Tibial artery (tissue), 4 donors: ENCODE measurements at places on chromosomes 4 and X.
A peak's percentile ranks its signal among the peaks of the same experiment; 100 is the strongest.

- DNase-seq: peak; percentile 61
These were observed 2.9 kb downstream of the LRPAP1 start for GRCh38 chr4:3529363-3529762.

GRCh38 chrX:121858867-121859647 lies 811.6 kb downstream of the GLUD2 start:
- DNase-seq: no peak

DNA sequence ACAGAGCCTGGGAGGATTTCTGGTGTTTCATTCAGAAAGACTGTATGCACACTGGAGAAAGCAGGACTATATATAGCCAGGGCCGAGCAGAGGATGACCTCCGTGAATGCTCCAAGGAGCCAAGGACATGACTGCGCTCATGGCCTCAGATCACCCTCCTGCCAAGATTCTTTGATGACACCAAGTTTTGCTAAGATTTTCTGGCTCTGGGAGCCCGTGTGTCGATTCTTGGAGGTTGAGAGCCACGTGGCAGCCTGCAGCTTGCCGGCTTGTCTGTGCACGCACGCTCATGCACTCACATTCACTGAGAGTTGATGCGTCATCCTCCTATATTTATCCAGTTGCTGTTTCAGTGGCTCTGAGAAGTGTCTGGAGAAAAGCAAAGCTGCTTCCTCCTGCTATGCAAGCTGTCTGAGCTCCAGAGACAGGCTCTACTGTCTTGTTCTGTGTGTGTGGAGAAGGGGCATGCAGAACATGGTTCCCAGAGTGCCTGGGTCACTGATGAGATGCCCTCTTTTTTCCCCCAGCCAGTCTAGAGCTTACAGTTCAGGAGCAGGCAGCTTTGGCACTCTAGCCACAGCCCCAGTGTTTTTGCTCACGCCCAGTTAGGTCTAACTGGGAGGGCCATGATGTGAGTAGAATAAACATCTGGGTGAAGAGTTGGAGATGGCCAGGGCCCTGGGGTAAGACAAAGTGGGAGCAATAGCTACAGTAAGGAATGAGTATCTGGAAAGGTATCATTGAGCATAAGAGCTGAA lies 64.9 kb upstream of the SCOC start:
- peak; percentile 58 for DNase-seq

DNA sequence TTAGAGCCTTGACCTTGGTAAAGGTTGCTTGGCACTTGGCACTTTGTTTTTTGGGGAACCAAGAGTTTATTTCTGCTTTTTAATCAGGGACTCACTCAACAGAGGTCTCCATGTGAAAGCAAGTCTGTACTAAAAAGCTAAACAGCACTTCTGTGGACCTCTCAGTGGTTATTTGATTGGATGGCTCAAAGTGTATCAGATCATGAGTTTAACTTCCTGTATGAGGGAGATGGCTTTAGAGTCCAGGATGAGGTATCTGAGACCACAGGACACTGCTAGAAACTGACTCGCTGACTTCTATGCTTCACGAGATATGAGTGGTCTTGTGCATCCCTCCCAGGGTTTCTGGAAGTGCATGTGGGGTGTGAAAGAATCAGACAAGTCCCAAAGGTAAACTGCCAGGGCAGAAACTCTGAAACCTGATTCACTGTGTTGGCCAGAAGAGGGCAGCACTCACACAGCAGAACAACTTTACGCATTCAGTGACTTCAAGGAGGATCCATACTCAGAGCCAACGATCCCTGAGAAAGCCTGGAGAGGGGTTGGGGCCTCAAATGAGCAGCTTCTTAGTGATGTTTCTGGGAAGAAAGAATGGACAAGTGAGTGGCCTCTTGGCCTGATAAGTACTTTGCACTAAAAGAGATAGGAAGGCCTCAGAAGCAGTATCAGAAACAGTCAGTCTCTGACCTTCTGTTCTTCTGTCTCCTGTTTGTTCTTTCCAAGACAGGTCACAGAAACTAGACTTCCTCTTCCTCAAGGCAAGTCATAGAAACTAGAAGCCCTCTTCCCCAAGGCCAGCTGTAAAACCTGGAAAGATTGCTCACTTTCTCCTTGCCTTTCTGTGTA lies 220.3 kb upstream of the CXCL13 start:
- DNase-seq: peak; percentile 48

GRCh38 chr4:119652998-119653397 lies 24.4 kb upstream of the PDE5A start:
- no peak for DNase-seq

DNA sequence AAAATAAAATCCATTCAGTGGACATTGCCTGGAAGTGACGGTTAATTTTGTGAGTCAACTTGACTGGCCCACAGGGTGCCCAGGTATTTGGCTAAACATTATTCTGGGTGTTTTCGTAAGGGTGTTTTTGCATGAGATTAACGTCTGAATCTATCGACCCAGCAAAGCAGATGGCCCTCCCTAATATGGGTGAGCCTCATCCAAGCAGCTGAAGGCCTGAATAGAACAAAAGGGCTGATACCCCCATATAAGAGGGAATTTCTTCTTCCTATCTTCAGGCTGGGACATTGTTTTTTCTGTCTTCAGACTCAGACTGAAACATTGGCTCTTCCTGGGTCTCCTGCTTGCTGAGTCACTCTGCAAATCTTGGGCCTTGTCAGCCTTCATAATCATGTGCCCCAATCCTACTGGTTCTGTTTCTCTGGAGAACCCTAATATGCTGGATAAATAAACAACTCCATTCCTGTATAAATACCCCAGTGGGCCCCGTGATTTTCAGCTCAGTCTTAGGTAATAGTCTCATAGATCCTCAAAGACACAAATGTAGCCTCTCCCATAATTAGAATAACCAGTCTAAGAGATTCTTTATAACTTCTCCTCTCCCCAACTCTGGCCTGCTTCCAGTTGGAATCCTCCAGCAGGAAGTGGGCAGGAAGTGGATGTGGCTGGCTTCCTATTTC lies 33.1 kb upstream of the DDX3X start:
- DNase-seq: no peak

DNA sequence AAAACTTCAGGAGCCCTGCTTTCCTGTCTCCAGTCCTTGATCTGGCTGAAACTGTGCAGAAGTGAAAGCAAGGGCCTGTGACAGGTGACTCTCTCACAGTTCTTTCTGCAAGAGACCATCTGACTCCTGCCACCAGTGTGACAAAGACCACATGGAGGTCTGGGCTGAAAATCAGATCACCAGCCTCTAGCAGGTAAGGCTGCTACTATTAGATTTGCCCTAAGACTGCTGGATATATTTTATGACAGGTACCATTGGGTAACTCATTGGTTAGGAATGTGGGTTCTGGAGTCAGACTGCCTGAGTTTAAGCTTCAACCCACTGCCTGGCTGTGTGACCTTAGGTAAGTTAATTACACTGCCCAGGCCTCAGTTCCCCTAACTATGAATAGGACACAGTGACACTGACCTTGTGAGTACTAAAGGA lies 163.3 kb upstream of the SLC7A11 start:
- no peak for DNase-seq

DNA sequence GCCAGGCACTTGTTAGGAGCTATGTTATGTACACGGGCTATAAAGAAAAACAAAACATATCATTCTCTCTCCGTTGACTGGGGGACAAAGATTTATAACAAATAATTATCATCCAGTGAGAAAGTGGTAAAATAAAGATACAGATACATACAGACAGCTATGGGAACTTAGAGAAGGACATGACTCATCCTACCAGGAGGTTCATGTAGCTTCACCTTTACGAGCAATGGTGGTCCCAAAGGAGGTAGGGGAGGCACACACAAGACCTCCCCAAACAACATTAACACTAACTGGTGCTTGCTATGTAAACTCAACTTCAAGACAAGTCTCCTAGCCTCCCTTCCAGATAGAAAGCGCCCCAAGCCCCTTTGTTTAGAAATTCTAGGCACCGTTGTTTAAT lies 8.9 kb downstream of the AMBN start:
- DNase-seq: no peak

GRCh38 chrX:11319806-11320520 lies 26.8 kb downstream of the AMELX start:
- no peak for DNase-seq

GRCh38 chr4:78532046-78532445 lies 19.5 kb upstream of the ANXA3 start:
- DNase-seq: no peak

DNA sequence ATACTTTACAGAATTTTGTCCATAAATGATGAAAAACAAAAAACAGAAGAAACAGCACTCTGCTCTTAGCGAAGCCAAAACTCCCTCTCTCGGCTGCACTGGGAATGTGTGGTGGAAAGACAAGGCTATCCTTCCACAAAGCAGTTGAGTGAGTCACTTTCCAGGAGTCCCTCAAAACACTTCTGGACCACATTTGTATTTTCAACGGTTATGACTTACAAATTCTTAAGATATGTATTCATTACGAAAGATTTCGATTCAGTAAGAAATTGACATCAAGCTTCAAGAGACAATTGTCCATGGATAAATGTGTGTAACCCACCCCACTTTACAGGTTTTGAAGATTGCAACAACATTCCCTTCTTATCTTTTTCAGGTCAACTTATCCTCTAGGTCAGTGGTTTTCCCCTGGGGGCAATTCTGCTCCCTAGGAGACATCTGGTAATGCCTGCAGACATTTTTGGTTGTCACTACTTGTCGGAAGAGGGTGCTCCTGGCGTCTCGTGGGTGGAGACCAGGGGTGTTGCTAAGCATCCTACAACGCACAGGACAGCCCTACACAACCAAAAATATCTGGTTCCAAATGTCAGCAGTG lies 66.7 kb upstream of the MTNR1A start:
- DNase-seq: no peak

GRCh38 chrX:69457756-69458155 lies 46.4 kb upstream of the NALF2 start:
- no peak for DNase-seq

DNA sequence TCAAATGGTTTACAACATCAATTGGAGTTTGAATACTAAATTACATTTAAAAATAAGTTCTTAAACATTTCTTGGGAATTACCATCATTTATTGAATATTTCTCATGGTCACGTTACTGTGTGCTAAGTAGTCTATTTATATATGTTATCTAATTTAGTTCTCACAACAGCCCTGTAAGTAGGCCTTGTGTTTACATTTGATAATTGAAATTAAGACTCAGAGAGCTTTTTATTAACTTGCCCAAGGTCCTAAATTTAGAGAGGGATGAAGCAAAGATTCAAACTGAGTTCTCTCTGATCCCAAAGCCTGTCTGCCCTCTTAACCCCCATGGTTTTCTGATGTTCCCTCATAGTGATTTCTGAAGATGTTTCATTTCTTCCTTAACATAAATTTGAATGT lies 103.7 kb downstream of the CEP135 start:
- no peak for DNase-seq

DNA sequence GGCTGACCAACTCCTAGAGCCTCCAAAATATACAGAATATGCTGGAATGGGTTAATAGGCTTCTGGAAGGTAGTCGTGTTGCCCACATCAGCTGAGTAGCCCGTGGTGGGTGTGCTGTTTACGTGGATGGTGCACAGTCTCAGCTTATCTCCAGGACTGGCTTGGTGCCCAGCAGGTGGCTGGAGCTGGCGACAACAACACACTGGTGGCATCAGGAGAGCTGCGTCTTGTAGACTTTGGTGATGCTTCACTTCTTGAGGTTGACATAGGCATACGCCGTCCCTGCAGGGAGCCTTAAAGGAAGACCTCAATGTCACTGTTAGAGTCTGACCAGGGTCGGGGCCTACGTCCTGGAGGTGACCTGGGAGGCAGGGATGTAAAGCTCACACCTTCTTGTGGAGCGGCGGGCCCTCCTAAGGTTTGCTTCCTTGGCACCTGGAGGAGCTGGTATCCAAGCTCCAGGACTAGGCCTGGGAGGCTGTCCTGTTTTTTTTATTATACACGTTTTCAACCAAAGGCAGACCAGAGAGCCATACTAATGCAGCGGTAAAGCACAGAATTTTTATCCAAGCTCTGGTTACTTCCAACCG lies 26.5 kb upstream of the RBMX start:
- no peak for DNase-seq

GRCh38 chrX:81708487-81708886 lies 506.6 kb downstream of the SH3BGRL start:
- DNase-seq: no peak

- DNase-seq: no peak
These were observed 2.0 kb downstream of the ERCC6L start for GRCh38 chrX:72236841-72237240.

DNA sequence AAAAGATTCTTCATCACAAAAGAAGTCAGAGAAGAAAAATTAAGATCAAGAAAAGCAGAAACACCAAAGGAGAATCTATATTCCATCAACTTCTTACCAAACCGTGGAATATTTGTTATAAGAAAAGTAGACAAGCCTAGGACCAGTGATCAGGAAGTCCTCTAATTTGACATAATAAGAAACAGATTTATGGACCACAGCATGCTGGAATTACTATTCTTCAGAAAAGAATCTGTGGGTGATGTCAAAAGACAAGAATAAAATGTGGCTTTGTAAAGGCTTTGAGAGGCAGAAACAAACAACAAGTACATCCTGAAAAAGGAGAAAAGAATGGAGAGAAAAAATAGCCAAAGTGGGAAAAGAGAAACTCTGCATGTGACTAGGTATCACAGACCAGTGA lies 123.3 kb downstream of the SLC10A7 start:
- no peak for DNase-seq

- DNase-seq: no peak
These were observed 38.1 kb downstream of the NAA11 start for GRCh38 chr4:79287718-79288117.

GRCh38 chr4:164768516-164768915 lies 14.6 kb downstream of the SMIM31 start:
- no peak for DNase-seq

DNA sequence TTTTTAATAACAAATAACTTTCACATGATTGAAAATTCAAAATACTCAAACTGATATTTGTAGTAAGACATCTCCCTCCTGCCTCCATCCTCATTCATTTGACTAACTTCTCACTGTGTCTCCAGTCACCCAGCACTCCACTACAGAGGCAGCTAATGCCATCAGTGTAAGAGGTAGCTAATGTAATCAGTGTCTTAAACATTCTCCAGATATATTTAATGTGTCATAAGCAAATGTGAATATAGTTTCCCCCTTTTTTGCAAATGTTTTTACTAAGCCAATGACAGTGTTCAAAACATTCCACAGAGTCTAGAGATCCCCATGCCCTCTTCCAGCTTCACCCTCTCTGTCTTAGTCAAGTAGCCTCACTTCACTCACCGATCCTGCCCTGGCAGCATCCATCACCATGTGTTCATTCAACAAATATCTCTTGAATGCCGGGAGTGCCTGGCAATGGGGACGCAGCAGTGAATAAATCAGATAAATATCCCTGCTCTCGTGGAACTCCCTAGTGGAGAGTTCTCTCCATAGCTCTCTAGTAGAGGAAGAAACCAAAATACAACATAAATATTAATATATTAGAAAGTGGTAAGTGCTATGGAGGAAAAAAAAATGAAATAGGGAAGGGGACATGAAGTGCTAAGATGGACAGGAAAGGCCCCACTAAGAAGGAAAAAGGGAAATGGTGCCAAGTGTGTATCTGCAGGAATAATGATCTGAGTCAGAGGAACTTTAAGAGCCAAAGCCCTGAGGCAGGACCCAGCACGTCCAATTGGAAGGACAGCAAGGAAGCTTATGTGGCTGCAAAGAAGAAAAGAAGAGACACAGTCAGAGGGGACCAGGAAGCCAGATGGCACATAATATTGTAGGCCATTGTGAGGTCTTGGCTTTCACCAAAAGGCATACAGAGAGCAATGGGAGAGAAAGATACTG lies 18.7 kb downstream of the SCFD2 start:
- no peak for DNase-seq
